RWPE2 (cell line): ENCODE measurements at places on chromosomes 4 and X.
A peak's percentile ranks its signal among the peaks of the same experiment; 100 is the strongest.

- no peak for DNase-seq
- H3K36me3 ChIP-seq, result no peaks in the 10 kb centered on the region
- no peak overlapping the region for H3K27ac ChIP-seq
- H3K27me3 ChIP-seq, result no peaks in the 10 kb centered on the region
Measured at GRCh38 chrX:111854556-111855490, 21.2 kb upstream of the TRPC5OS start.

GRCh38 chrX:21166272-21166982 lies 207.8 kb upstream of the CNKSR2 start:
- no peaks in the 10 kb centered on the region for H3K36me3 ChIP-seq
- H3K27me3 ChIP-seq, result no peaks in the 10 kb centered on the region
- peaks cover 6% of the 10 kb centered on the region for H3K4me1 ChIP-seq
- H3K27ac ChIP-seq, result peak overlapping the region; percentile 51
- no peak overlapping the region for H3K4me3 ChIP-seq
- no peak for DNase-seq

DNA sequence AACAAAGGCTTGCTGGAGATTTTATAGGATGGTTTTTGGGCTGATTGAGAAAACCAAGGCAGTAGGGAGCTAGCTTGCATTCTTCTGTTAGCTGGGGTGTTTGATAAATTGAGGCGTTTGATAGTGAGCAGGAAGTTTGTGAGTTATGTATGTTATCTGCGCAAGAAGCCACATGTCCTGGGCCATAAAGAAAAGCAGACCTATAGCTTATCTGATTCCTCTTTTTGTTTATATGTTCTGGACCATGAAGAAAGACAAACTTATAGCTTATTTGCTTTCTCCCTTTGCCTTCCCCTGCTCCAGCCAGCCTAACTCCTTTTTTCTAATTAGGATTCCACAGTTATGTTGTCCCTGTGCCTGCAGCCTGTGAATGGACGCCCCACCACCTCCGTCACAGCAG lies 9.2 kb downstream of the HNRNPH2 start:
- H3K4me1 ChIP-seq, result no peaks in the 10 kb centered on the region
- no peak overlapping the region for H3K27ac ChIP-seq
- no peak for DNase-seq

DNA sequence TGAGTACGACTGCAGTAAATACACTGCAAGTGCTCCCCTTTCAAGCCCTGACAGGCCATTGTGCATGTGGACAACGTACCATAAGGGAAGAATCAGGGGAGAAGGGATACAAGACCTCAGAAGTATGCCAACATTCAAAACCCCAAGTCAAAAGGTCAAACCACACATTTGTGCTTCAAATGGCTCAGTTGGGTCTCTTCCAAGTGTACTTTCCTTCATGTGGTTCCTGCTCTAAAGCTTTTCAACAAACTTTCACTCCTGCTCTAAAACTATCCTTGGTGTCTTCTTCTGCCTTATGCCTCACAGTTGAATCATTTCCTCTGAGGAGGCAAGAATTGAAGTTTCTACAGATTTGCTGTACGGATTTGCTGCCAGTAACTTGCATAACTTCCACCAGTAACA lies 305.7 kb upstream of the SLIT2 start:
- peak; percentile 84 for DNase-seq
- H3K4me3 ChIP-seq, result no peak overlapping the region
- H3K27ac ChIP-seq, result peak overlapping the region; percentile 53
- H3K36me3 ChIP-seq, result no peaks in the 10 kb centered on the region
- no peaks in the 10 kb centered on the region for H3K27me3 ChIP-seq
- peaks cover 36% of the 10 kb centered on the region for H3K4me1 ChIP-seq

DNA sequence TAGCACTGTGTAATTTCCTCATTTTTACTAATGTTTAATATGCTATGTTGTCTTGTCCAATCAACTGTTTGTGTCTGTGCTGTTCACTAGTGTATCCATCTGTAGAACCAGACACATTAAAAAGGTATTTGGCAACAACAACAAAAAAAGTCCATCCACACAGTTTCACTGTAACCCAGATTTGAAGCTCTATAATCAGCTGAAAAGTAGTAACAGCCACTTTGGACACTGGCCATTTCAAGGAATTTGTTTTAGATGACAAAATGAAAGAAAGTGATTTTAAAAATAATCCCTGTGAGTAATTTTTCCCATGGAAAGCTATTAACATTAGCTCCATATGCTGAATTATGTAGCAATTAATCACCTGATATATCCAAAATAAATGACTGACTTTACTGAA lies 2.2 kb upstream of the FBXL5 start:
- peaks cover 22% of the 10 kb centered on the region for H3K4me1 ChIP-seq
- H3K27me3 ChIP-seq, result no peaks in the 10 kb centered on the region
- DNase-seq, result no peak
- peaks cover 28% of the 10 kb centered on the region for H3K36me3 ChIP-seq
- peak overlapping the region; percentile 76 for H3K27ac ChIP-seq

DNA sequence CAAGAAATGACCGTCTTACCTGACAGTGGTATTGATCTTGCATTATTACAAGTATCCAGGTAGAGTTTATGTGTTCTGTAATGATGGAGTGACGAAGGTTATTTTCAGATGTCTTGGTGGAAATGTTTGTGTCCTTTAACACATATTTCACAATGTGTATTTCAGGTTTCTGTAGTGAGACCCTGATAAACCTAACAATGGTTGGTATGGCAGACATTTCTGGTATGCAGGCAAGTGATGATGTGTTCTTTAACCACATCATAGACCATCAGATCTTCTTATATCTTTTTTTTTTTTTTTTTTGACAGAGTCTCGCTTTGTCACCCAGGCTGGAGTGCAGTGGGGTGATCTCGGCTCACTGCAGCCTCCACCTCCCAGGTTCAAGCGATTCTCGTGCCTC lies 14.6 kb upstream of the ATXN3L start:
- no peaks in the 10 kb centered on the region for H3K4me1 ChIP-seq
- no peak overlapping the region for H3K4me3 ChIP-seq
- no peak for DNase-seq
- no peaks in the 10 kb centered on the region for H3K36me3 ChIP-seq

DNA sequence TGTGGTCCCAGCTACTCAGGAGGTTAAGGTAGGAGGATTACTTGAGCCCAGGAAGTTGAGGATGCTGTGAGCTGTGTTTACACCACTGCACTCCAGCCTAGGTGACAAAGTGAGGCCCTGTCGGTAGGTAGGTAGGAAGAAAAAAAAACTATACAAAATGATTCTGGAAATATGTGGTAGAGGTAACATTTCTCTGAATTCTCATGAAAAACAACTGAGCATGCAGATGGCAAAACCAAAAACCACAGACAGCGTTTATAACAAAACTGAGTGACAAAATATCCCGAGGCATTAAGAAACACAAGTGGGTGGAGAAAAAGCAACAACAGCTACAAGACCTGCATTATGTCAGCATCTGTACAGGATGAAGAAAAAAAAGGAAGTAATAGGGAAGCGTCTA lies 211.7 kb downstream of the DLG3 start:
- no peaks in the 10 kb centered on the region for H3K36me3 ChIP-seq
- H3K4me3 ChIP-seq, result no peak overlapping the region
- H3K4me1 ChIP-seq, result no peaks in the 10 kb centered on the region
- no peak overlapping the region for H3K27ac ChIP-seq
- H3K27me3 ChIP-seq, result no peaks in the 10 kb centered on the region

- DNase-seq, result no peak
- no peak overlapping the region for H3K4me3 ChIP-seq
- no peaks in the 10 kb centered on the region for H3K27me3 ChIP-seq
- no peaks in the 10 kb centered on the region for H3K4me1 ChIP-seq
- no peaks in the 10 kb centered on the region for H3K36me3 ChIP-seq
Measured at GRCh38 chr4:38223306-38223705, 263.1 kb downstream of the PTTG2 start.

DNA sequence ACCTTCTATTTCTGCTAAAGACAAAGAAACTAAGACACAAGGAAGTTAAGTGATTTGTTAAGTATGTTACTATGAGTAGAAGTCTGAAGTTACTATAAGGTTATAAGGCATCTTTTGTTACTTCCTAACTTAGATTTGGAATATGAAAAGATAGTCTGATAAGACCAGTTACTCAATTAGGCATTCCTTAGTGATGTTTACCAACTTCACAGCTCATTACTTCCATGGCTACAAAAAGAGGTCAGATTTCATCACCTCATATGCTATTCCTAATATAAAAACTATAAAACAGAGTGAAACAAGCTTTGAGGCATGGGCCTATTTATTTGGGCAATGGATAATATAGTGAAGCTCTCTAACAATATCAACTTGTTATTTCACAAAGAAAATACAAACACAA lies 143.1 kb downstream of the TBCK start:
- H3K4me1 ChIP-seq, result no peaks in the 10 kb centered on the region
- H3K4me3 ChIP-seq, result no peak overlapping the region
- H3K27me3 ChIP-seq, result no peaks in the 10 kb centered on the region

DNA sequence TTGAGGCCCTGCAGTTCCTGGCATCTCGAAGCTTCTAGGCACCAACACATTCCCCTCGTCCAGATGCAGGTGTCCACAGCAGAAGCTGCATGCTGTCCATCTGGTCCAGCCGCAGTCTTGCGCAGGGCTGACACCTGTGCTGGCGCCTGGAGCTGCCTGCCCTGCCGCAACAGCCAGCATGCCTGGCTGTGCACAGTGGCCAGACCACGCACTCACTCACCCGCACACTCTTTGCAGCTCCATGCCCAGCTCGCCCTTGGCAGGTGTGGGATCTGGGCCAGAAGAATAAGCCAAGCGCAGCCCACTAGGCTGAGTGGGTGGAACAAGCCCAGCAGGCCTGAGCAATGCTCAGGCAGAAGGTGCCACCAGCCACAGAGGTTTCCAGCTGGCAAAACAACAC lies 125.6 kb downstream of the PARM1 start:
- no peak overlapping the region for H3K4me3 ChIP-seq
- H3K4me1 ChIP-seq, result no peaks in the 10 kb centered on the region
- no peaks in the 10 kb centered on the region for H3K36me3 ChIP-seq
- no peaks in the 10 kb centered on the region for H3K27me3 ChIP-seq
- DNase-seq, result no peak
- no peak overlapping the region for H3K27ac ChIP-seq

- H3K27ac ChIP-seq, result no peak overlapping the region
- peaks cover 8% of the 10 kb centered on the region for H3K4me1 ChIP-seq
- H3K36me3 ChIP-seq, result no peaks in the 10 kb centered on the region
- no peak overlapping the region for H3K4me3 ChIP-seq
- DNase-seq, result no peak
Measured at GRCh38 chr4:101695176-101695575, 95.4 kb upstream of the BANK1 start.

- no peak overlapping the region for H3K27ac ChIP-seq
- no peak overlapping the region for H3K4me3 ChIP-seq
- no peak for DNase-seq
- no peaks in the 10 kb centered on the region for H3K36me3 ChIP-seq
- H3K27me3 ChIP-seq, result no peaks in the 10 kb centered on the region
Measured at GRCh38 chr4:38466401-38466800, 197.6 kb upstream of the KLF3 start.

DNA sequence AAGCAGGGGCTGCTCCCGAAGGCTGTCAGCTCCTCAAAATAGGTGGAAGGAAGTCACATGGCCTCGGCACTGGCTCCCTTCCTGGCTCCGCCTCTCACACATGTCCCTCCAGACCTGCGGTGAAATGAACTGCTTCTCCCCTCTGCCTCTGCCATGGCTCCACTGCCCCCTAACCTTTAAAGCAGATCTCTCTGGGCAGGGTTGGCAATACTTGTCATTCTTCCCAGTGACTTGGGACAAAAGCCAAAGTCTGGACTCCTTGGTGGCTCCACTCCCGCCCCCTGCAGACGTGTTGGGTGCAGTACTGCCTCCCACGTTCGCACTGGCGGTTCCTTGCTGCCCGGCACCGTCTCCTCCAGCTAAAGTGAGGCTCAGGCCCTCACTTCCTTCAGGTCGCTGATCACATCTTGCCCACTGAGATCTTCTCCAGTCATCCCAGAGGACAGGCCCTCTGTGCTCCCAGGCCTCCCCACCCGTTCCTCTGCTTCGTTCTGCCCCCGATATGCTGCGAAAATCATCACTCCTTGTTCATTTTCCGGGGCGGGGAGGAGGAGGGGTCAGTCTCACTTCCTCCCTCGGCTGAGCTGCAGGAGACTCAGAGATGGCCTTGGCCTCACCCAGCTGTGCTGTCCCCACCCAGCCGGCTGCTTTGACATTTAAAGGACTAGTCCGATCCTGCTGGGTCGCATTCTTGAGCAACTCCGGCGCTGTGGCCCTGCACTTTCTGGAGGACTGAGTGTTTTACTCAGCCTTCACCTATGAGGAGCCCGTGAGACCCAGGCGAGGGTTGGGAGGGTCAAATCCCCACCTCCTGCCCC lies 97.4 kb downstream of the PHKA2 start:
- no peak for DNase-seq
- H3K27ac ChIP-seq, result peak overlapping the region; percentile 39
- H3K27me3 ChIP-seq, result no peaks in the 10 kb centered on the region
- no peaks in the 10 kb centered on the region for H3K36me3 ChIP-seq

GRCh38 chr4:22508376-22508775 lies 7.5 kb downstream of the ADGRA3 start:
- no peak for DNase-seq
- H3K36me3 ChIP-seq, result no peaks in the 10 kb centered on the region
- no peak overlapping the region for H3K27ac ChIP-seq
- no peak overlapping the region for H3K4me3 ChIP-seq
- no peaks in the 10 kb centered on the region for H3K27me3 ChIP-seq

- DNase-seq, result no peak
- H3K4me3 ChIP-seq, result no peak overlapping the region
- no peaks in the 10 kb centered on the region for H3K4me1 ChIP-seq
- no peak overlapping the region for H3K27ac ChIP-seq
- no peaks in the 10 kb centered on the region for H3K36me3 ChIP-seq
Measured at GRCh38 chr4:18192901-18193300, 171.3 kb upstream of the LCORL start.

- H3K27ac ChIP-seq, result no peak overlapping the region
- no peaks in the 10 kb centered on the region for H3K36me3 ChIP-seq
- no peaks in the 10 kb centered on the region for H3K27me3 ChIP-seq
- no peak for DNase-seq
- no peaks in the 10 kb centered on the region for H3K4me1 ChIP-seq
Measured at GRCh38 chr4:148405161-148405893, 36.9 kb downstream of the NR3C2 start.

DNA sequence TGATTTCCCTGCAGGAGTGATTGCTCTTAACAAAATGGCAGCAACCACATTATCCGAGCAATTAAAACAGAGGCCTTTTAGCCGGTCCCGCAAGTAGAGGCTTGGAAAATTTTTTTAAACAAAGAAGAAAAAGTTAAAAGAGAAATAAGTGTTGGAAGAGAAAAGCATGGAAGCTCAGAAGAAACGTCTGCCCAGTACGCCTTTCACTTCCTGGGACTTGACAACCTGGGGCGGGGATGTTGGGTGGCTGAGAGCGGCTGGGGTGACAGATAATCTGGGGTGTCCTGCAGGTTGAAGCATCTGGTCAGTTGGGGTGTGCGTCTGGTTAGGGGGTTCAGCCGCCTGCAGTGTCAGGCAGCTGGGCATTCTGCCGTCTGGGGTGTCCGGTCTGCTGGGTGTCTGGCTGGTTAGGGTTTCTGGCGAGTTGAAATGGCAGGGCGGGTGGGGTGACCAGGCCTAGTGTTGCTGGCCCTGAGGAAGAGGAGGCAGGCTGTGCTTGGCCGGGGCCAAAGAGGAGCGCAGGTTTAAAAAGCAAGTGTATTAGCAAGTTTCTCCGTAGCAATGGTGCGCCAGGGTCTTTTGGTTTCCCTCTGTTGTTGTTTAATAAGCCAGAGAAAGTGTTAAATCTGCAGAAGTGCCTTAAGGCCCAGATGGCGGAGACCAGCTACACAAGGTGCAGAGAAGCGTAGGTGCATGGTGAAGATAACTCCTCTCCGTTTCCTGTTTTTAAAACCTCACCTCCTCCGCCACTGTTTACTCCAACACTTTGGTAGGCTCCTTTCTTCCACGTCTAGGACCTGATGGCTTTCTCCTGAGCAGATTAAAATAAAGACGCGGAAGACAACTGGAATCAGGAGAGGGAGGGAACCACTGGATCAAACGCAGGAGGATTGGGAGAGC lies 5.6 kb downstream of the HAND2 start:
- DNase-seq, result no peak
- peaks cover 97% of the 10 kb centered on the region for H3K27me3 ChIP-seq
- no peak overlapping the region for H3K27ac ChIP-seq
- no peaks in the 10 kb centered on the region for H3K36me3 ChIP-seq
- no peaks in the 10 kb centered on the region for H3K4me1 ChIP-seq
